ENCODE measurements at places on chromosomes 5 and 9. TPM values are rescaled to one million over a fixed set of nuclear protein-coding genes. Genes with fewer than 3 reads are reported as not detected.

The MEF2C gene
- total RNA-seq = 10.9 TPM

The SLC34A1 gene
- total RNA-seq = not detected

The UQCRQ gene
- 83.0 TPM for total RNA-seq

The EIF4EBP3 gene
- total RNA-seq = 0.77 TPM

The LTC4S gene
- total RNA-seq = 0.33 TPM

The MYO10 gene
- 39.6 TPM for total RNA-seq

The ARHGEF28 gene
- total RNA-seq = 49.0 TPM

Measured in uterine smooth muscle cell (primary cell).